SJCRH30 (cell line): ENCODE measurements at places on chromosomes 13 and 19. TPM values are rescaled to one million over a fixed set of nuclear protein-coding genes. Genes with fewer than 3 reads are reported as not detected.

DMKN gene
- total RNA-seq, result not detected in 2 replicates

DNA sequence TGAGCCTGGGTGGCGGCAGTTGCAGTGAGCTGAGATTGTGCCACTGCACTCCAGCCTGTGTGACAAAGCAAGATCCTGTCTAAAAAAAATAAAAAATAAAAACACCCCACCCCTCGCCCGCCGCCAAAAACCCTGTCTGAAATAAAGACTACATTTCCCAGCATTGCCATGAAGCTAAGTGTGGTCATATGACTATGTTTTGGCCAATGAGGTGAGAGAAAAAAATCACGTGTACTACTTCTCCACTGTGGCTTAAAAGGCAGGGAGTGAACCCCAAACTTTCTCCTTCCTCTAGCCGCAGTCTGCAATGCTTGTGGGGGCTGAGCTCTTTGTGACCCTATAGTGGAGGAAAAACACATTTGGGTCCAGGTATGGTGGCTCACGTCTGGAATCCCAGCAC, 54.9 kb downstream of the COLGALT1 start:
- H3K36me3 ChIP-seq, result no peaks in the 10 kb centered on the region
- no peaks in the 10 kb centered on the region for H3K27me3 ChIP-seq
- no peak overlapping the region for H3K4me3 ChIP-seq
- no peak overlapping the region for H3K27ac ChIP-seq
- DNase-seq, result no peak

GRCh38 chr19:57171551-57172081, 4.3 kb upstream of the DUXA start:
- H3K27ac ChIP-seq, result no peak overlapping the region
- no peaks in the 10 kb centered on the region for H3K36me3 ChIP-seq
- no peaks in the 10 kb centered on the region for H3K27me3 ChIP-seq
- peak; percentile 19 for DNase-seq
- no peaks in the 10 kb centered on the region for H3K4me1 ChIP-seq
- H3K4me3 ChIP-seq, result peak overlapping the region; percentile 40

GRCh38 chr13:51101636-51102235, 9.3 kb downstream of the C13orf42 start:
- no peak for DNase-seq
- H3K4me3 ChIP-seq, result no peak overlapping the region
- peaks cover 15% of the 10 kb centered on the region; the same call in 1 of the 2 replicates for H3K27me3 ChIP-seq
- H3K36me3 ChIP-seq, result no peaks in the 10 kb centered on the region

DNA sequence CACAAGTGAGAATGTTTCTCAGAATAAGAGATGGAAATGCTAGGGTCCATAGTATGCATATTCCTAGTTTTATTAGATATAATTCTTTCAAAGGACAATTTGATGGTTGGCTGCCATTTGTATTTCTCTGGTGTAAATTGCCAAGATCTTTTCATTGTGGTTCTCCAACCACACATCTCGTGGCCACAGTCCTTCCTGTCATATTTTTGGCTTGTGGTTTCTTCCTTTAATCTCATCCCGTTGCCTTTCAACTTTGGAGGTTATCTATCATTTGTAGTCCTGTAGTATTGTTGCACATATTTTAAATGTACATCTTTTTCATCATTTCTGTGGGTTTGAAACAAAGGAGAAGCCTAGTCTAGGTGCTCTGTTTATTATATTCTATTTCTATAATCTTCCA, 61.2 kb downstream of the WASF3 start:
- peaks cover 5% of the 10 kb centered on the region; the same call in 1 of the 2 replicates for H3K36me3 ChIP-seq
- H3K27ac ChIP-seq, result no peak overlapping the region
- H3K4me1 ChIP-seq, result peaks cover 17% of the 10 kb centered on the region
- no peaks in the 10 kb centered on the region for H3K27me3 ChIP-seq

DNA sequence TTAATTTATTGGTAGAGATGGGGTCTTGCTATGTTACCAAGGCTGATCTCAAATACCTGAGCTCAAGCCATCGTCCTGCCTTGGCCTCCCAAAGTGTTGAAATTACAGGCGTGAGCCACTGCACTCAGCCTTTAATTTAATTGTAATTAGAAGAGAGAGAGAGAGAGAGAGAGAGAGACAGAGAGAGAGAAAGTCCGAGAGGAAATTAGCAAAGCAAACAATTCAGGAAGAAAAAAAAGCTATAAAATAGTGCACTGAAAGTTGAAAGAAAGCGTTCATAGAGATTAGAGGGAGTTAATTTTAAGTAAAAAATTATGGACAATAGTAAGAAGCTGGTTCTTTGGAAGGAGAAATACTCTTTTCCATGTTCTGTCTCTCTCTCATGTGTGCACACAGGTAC, 7.0 kb downstream of the GPR32 start:
- H3K27ac ChIP-seq, result no peak overlapping the region
- H3K4me1 ChIP-seq, result no peaks in the 10 kb centered on the region; the same call in 1 of the 2 replicates
- DNase-seq, result no peak

- peak; percentile 68 for DNase-seq
- H3K27me3 ChIP-seq, result no peaks in the 10 kb centered on the region
- H3K36me3 ChIP-seq, result no peaks in the 10 kb centered on the region
- H3K4me1 ChIP-seq, result no peaks in the 10 kb centered on the region
- H3K4me3 ChIP-seq, result peak overlapping the region; percentile 86
Observed at GRCh38 chr19:45508417-45508860, 1.2 kb downstream of the VASP start.

- no peaks in the 10 kb centered on the region for H3K27me3 ChIP-seq
- no peaks in the 10 kb centered on the region for H3K36me3 ChIP-seq
- H3K4me3 ChIP-seq, result no peak overlapping the region
Observed at GRCh38 chr13:77313923-77314322, 13.0 kb downstream of the MYCBP2 start.

DNA sequence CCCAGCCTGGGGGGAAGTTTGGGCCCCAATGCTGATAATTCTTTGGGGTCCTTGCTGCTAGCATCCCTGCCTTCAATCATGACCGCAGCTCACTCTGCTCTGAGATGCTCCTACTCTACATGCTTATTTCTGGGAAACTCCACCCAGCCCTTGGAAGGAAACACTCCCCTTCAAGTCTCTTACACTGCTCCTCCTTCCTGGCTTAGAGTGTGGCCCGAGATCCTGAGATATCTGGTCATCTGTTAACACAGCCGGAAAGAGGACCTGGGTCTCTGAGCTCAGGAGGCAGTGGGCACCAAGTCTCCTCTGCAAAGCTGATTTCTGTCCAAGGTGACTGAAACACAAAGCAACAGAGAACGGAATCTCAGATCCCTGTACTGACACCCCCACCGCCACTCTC, 33.0 kb downstream of the CYP4F2 start:
- no peak overlapping the region for H3K27ac ChIP-seq
- no peak overlapping the region for H3K4me3 ChIP-seq
- no peaks in the 10 kb centered on the region for H3K36me3 ChIP-seq
- H3K27me3 ChIP-seq, result no peaks in the 10 kb centered on the region; the same call in 1 of the 2 replicates
- H3K4me1 ChIP-seq, result no peaks in the 10 kb centered on the region
- DNase-seq, result no peak

DNA sequence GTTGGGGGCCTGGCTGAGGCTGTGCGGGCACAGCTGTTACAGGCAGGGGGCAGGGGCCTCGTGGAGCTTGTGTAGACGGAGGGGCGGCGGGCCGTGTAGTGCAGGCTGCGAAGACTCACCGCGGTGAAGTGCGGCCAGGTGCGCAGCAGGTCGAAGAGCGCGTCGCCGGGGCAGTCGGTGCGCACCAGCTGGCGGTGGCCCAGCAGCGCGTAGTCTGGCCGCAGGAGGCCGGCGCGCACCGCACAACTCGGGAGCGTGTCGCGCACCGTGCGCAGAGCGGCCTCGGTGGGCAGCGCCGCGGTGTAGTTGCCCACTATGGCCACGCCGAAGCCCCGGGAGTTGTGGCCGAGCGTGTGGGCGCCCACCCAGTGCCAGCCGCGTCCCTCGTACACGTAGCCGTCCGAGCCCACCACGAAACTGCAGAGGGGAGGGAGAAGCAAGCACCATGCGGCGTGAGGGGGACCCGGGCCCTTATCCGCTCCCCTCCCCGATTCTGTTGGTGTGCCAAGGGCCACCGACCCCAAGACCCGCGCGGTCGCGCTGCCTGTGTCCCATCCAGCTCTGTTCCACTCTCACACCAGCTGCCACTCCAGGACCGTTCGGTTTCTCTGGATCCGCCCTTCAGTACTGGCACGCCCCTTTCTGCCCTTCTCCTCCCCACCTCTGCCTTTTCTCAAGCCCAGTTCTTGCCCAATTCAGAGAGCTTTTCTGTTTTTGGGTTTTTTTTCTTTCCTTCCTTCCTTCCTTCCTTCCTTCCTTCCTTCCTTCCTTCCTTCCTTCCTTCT, 5.4 kb upstream of the RASAL3 start:
- H3K36me3 ChIP-seq, result no peaks in the 10 kb centered on the region
- no peak overlapping the region for H3K4me3 ChIP-seq
- H3K27me3 ChIP-seq, result no peaks in the 10 kb centered on the region
- H3K27ac ChIP-seq, result no peak overlapping the region

DNA sequence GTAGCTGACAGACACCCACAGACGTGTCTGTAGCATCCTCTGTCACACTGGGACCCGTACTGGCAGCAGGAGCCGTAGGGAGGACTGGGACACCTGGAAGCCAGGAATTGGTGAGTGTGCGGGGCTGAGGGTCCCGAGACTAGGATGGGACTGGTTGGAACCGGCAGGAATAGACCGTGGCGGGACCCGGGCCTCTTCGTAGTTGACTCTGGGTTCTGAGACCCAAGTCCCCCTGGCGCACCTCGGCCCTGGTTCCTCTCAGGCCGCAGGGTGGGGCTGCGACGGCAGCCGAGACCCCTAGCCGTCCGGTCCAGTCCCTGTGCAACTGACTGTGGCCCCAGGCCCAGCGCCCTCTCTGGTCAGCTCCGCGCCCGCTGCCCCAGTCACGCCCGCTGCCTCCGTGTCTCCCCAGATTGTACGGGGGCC, 64.7 kb downstream of the ZNF823 start:
- H3K4me1 ChIP-seq, result no peaks in the 10 kb centered on the region
- H3K27me3 ChIP-seq, result no peaks in the 10 kb centered on the region
- no peak overlapping the region for H3K4me3 ChIP-seq
- no peak for DNase-seq

DNA sequence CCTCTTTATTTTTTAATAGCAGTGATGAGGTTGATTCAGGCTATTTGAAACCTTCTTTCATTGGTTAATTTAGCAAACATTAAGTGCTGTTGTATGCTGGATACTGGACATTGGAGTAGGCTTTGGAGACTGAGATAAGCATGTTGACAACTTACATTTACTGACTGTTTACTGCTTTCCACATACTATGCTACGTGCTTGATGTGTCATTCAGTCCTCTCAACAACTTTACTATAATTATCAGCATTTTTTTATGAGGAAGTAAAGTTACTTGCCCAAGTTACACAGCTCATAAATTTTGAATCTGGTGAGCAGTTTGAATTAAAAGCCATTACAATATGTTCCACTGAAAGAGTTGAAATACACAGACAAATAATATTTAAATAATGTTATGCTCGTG, 83.8 kb downstream of the GJA3 start:
- H3K4me1 ChIP-seq, result no peaks in the 10 kb centered on the region
- no peak overlapping the region for H3K4me3 ChIP-seq
- H3K27ac ChIP-seq, result no peak overlapping the region

PALM3 gene
- total RNA-seq, result 0.99 and 1.4 TPM in 2 replicates

DNA sequence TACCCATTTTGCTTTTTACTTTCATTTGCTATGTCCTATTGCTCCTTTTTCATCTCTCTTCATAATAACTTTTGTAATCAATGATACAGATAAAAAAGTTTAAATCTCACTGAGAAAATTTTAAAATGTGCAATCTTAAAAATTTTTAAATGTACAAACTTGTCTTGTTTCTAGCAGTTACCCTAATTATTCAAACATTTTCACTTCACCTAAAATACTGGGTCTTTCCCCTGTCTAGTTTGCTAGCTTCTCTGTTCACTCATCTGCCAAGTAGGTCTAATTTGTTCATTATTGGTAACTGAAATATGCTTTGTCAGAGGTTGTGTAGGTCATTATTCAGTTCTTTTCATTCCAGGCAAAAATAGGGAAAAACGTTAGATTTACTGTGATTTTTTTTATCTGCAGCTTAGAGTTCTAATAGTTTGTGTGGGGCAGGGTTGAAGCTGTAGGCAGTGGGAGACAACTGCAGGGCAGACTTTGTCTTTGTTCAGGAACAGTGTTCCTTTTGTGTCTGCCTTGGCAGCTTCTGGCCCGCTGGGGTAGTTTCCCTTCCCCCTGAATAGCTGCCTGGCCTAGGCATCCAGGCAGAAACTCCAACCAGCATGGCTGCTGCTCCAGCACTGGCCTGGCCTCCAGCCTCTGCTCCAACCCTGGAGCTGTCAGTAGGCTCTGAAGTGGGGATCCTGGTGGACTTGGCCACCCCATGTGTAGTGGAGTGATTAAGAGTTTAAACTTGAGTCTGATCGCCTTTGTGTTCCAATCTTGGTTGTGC, 48.5 kb downstream of the WDFY2 start:
- H3K27ac ChIP-seq, result peak overlapping the region; percentile 39
- peaks cover 10% of the 10 kb centered on the region for H3K4me1 ChIP-seq
- peak; percentile 65 for DNase-seq

DNA sequence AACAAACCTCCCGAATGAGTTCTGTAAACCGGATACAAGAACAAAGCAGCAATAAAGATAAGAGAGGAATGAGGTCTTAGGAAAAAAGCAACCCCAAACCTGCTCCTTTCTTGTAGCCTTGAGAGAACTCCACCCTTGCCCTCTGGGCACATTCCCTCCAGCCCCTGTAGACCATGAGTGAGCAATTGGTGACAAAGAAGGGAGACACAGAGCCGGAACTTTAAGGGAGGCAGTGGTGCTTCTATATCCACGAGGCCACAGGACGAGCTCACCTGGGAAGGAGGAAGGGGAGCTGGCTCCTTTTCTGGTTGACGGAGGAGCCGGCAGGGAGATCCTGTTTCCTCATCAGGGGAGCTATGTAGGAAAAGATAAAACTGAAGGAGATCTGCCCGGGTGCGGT, 13.0 kb downstream of the BRME1 start:
- H3K4me3 ChIP-seq, result no peak overlapping the region
- no peaks in the 10 kb centered on the region for H3K4me1 ChIP-seq
- no peak for DNase-seq
- no peak overlapping the region for H3K27ac ChIP-seq
- no peaks in the 10 kb centered on the region for H3K27me3 ChIP-seq
